NCI-H1048 (cell line): ENCODE measurements at places on chromosomes 1 and 21.

GRCh38 chr1:40075266-40075665 is 21.8 kb downstream of the PPT1 start:
- DNase-seq, result no peak

DNA sequence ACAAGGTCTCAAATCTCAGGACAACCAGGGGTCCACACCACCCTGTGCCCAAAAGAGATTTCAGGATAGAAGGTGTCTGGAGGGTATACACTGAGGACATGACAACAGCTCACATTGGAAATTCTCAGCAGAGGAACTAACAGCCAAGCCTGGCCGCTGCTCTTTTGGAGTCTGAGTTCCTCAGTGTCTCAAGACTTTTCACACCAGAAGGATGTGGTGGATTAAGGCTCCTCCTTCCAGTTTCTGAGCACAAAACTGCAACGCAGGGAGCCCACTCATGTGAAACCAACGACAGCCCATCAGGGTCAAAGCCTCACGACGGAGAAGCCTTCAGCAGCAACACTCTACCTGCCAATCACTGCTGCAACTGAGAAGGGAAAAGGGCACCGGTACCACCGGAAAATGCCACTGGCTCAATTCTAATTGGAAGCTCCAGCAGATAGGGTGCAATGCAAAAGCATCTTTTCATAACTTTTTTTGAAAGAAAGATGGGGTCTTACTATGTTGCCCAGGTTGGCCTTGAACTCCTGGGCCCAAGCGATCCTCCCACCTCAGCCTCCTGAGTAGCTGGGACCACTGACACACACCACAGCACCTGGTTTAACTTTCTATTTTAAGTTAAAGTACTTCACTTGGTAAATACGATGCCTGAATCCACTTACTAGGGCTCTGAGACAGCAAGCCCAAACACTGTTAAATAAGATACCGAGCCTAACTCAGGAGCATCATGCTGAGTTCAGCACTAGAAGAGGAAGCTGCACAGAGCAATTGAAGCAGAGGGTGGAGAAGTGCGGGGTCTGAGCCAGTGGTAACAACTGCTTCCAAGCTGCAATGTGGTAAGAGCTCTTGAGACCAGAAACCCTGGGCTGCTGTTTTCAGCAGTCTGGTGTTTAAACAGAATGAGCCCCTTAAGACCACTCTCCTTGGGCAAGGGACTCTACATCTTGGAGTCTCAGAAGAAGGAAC is 7.8 kb downstream of the CAPZB start:
- no peak for DNase-seq

- no peak for DNase-seq
Measured at GRCh38 chr21:20646431-20647165, 351.6 kb upstream of the NCAM2 start.

GRCh38 chr1:3070644-3071564 is 1.9 kb downstream of the PRDM16 start:
- no peak for DNase-seq

- no peak for DNase-seq
Measured at GRCh38 chr1:172136925-172137324, 283.6 kb upstream of the C1orf105 start.

- DNase-seq, result no peak
Measured at GRCh38 chr1:114253900-114254299, 100.2 kb upstream of the SYT6 start.

DNA sequence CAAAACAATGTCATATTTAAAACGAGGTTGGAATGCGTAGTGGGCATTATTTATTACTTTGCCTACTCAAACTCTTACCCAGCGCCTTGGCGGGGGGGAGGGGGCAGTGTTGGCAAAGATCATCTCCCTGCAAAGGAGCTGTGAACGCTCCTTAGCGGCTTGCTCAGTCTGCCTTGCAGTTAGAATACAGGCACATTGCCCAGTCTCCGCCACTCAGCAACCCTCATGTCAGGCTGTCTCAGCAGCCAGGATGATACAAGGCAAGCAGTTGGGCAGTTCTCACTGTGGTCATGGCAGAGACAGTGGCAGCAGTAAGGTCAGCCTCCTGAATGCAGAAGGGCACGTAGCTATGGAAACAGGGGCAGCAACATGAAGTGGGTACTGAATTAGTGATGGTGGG is 170.4 kb upstream of the KCNK2 start:
- DNase-seq, result no peak

DNA sequence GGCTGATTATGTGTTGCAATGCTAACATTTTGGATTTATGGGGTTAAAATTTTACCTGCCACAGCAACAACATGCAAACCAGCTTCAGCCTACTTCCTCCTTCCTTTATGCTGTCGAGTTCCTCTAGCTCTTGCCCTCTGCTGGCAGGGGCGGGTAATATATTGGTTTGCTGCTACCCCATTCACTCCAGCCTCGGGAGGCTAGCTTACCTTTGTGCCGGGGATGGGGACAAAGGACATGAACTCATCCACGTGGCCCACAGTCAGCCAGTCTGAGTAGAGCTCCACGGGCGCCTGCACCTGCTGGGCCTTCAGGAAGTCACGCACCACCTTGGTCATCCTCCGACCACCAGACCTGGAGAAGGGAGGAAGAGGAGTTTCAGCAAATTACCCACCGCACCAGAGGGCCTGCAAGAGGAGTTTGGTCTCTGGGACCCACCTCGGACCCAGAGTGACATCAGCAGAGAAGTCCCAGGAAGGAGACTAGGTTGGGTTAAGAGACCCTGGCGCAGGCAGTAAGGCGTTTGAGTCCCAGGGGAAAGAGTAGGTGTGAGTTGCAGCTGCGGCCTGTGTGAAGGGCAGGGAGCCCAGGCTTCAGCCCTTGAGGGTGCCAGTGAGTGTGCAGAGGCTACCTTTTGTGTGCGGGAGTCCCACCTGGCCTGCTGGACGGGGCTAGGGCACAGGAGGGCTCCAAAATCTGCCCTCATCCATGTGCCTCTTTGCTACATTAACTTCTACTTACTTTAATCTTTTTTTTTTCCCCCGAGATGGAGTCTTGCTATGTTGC is 21.8 kb upstream of the SDHB start:
- peak; percentile 54 for DNase-seq

DNA sequence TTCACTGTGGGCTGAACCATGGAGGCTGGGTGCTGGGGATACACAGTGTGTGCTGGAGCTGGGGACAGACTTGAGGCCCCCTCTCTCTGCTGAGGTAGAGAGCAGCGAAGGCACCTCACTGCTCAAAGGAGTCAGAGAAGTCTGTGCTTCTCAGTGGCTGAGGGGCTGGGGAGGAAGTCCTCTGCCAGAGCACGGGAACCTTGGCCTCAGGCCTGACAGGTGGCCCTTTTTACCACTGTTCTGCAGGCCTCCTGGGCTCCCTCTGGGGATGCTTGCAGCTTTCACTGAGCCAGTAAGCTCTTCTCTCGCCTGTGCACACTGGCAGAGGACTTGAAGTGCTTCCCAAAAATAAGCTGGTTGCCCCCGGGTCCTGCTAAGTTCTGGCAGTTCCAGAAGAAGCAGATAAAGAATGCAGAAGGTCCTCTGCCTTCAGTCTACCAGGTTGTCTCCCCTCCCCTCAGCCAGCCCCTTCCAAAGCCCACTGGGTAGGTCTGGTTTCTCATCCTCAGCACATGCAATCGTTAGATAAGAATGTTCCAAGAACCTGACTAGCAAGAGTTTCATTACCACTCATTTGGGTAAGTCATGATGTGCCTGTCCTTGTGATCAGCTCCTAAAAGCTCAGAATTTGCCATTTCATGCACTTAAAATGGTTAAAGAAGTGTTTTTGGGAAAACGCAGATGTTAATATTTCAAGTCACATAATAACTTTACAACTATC is 53.9 kb downstream of the TENT5C start:
- no peak for DNase-seq

DNA sequence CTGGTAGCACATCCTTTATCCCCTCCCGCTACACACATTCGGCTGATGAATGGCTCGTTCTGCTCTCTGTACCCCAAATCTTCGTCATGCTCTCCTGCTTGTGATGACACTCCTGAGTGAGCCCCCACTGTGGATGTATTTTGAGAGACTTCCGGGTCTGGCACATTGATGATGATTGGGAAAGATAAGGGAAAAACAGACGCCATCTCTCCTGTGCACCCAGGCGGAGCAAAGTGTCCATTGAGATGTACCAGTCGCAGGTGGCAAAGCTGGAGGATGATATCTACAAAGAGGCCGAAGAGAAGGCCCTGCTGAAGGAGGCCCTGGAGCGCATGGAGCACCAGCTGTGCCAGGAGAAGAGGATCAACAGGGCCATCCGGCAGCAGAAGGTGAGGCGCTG is 27.9 kb upstream of the EFHD2 start:
- no peak for DNase-seq

GRCh38 chr1:200381256-200381984 is 28.4 kb downstream of the ZNF281 start:
- no peak for DNase-seq

- DNase-seq, result no peak
Measured at GRCh38 chr1:179251675-179252074, 22.2 kb upstream of the ABL2 start.

- DNase-seq, result no peak
Measured at GRCh38 chr1:93506126-93506525, 58.2 kb downstream of the FNBP1L start.

DNA sequence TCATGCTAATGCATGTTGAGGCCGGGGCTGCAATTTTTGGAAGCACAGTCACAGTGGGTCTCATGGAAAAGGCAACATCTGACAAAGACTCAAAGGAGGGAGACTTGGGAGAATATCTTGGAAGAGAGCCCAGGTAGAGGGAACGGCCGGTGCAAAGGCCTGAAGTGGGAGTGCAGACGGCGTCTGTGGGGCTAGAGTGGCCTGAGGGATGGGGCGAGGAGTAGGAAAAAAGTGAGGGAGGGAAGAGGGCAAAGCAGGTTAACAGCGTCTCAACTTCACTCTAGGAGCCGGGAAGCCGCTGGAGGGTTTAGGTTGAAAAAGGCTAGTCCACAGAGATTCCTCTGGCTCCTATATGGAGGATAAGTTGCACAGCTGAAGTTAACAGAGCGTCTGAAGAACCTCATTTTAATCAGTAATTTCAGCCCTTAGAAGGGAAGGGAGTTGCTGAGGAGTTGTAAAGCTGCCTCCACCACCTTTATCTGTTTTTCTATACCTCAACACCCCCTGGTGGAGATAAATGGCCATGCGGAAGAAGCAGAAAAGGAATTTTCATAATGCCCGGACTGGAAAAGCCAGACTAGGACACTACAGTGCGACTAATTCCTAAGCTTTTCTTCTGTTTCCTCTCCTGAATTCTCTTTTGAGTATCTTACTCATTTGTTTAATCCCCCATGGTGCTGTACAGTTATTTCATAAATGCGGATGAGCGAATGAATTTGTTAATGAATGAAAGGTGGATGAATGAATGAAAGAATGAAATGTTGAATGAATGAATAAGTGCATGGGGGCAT is 78.7 kb upstream of the ZNF281 start:
- peak; percentile 65 for DNase-seq

GRCh38 chr1:91583326-91583755 is 82.7 kb downstream of the CDC7 start:
- no peak for DNase-seq

- no peak for DNase-seq
Measured at GRCh38 chr1:67723620-67724019, 38.6 kb downstream of the GADD45A start.

GRCh38 chr1:101587741-101588140 is 350.9 kb downstream of the S1PR1 start:
- no peak for DNase-seq

DNA sequence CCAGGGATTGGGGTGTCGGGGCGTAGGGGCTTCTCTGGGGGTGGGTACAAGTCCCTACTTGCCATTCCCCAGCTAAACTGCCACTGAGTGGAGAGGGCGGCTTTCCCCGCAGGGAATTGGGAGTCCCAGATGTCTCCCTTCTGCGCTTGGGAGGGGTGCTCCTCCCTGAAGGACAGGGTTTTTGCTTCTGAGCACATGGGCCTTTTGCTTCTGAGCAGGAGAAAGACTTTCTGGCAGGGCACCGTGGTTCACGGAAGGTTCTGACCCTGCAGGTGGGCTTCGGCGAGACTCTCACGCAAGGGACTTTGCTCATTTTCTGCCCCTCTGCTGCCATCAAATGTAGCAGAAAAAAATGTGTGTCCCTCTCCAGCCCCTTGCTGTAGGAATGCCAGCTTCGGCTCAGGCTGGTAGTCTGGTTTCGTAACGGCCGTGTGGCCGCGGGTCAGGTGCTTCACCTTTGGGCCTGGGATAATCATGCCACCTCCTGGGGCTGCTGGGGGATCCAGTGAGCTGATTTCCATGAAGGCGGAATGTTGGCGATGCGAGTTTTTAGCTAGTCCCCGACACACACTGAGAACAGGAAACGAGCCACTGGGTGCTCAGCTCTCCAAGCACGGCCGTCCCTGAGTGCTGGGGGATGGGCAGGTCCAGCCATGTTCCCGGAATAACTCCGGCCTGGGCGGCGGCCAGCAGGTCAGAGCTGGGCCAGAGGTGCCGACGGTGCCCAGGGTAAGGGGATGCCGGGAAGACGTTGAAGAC is 364.0 kb downstream of the CAMTA1 start:
- no peak for DNase-seq

- DNase-seq, result no peak
Measured at GRCh38 chr1:221725735-221726672, 15.9 kb downstream of the DUSP10 start.

- no peak for DNase-seq
Measured at GRCh38 chr1:167800251-167800650, 78.5 kb downstream of the MPZL1 start.

GRCh38 chr1:59072583-59072947 is 224.3 kb upstream of the FGGY start:
- DNase-seq, result no peak

GRCh38 chr1:167479331-167479979 is 38.9 kb downstream of the CD247 start:
- DNase-seq, result no peak

GRCh38 chr1:12231276-12231595 is 1.4 kb downstream of the VPS13D start:
- no peak for DNase-seq

- DNase-seq, result no peak
Measured at GRCh38 chr1:52356818-52357355, 9.1 kb downstream of the CC2D1B start.

- DNase-seq, result no peak
Measured at GRCh38 chr1:237045278-237046016, 3.5 kb downstream of the RYR2 start.

- no peak for DNase-seq
Measured at GRCh38 chr1:232705815-232706575, 76.1 kb upstream of the SIPA1L2 start.

DNA sequence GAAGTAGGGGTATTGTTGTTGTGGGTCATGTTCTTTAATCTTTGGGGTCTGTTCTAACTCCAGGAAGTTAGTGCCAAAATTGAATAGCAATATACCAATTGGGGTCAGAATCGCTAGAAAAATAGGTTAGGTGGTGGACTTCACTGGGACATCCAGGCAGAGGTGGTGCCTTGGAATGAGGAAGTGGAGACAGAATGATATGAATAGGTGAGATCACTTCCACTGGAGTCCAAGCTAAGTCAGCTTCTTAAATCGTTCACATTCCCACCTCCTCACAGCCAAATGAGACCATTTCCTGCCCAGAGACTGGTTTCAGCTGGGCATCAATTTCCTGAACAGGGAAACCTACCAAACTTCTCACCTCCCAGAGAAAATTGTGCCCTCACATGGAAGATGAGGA is 137.8 kb upstream of the RAB4A start:
- no peak for DNase-seq

DNA sequence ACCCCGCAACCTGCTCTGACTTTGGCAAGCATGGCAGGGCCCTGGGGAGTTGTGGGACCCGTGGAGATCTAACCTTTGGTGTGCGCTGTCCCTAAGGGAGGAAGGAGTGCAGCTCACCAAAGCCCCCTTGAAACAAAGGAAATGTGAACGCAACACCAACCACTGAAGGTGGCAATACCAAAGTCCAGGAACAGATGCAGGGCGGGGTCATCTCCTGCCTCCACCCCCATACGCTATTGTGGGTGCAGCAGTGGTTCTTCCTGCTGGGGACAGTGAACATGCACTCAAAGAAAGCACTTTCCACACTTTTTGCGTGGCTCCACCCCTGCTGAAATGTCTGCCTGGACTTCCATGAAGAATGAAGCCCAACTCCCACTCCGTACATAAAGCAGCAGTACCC is 93.0 kb downstream of the UBE2U start:
- no peak for DNase-seq
